ENCODE measurements at places on chromosomes 2 and 18. TPM values are rescaled to one million over a fixed set of nuclear protein-coding genes. Genes with fewer than 3 reads are reported as not detected.
A peak's percentile ranks its signal among the peaks of the same experiment; 100 is the strongest.

DNA sequence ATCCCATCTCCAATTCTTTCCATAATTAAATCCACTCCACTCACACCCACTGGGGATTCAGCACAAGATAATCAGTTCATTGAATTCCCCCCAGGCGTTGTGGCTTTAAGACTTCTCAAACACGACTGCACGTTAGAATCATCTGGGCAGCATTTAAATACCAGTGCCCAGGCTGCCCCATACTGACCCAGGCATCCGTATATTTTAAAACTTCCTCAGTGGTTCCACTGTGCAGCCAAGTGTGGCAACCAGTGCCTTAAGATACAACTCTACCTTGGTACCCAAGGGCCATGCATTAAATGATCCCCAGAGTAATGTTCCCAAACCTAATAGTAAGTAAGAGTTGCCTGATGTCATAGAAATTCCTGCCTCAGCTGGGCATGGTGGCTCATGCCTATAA, 54.3 kb upstream of the BZW1 start:
- DNase-seq, result no peak
- H3K36me3 ChIP-seq, result no peaks in the 10 kb centered on the region
- peaks cover 2% of the 10 kb centered on the region for H3K4me1 ChIP-seq

DNA sequence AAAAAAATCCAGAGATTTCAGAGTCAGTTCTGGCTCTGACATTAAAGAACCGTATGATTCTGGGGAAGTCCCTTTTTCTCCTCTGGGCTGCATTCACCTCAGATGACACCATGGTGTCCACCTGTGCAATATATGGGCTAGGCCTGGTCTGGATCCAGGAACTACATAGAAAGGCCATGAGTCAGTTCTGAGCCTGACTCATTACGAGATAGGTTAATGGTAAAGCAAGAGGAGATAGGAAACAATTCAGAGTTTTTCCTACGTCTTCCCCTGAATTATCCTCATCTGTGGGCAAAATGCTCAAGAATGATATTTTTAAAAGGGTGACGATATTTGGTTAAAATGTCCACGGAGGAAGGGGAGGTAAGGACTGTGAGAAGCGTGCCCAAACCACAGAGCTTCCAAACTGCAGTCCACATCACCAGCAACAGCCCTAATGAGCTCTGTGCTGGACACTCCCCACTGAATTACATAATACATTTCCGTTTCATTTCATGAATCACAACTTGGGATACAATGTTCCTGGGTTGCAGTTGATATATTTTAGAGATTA, 180.1 kb upstream of the OSR1 start:
- H3K36me3 ChIP-seq, result no peaks in the 10 kb centered on the region
- no peak overlapping the region for H3K4me3 ChIP-seq
- peaks cover 4% of the 10 kb centered on the region for H3K4me1 ChIP-seq
- H3K27ac ChIP-seq, result no peak overlapping the region

GRCh38 chr2:241649404-241649803, 11.9 kb downstream of the ATG4B start:
- H3K36me3 ChIP-seq, result peaks cover 5% of the 10 kb centered on the region
- no peaks in the 10 kb centered on the region for H3K27me3 ChIP-seq
- H3K27ac ChIP-seq, result no peak overlapping the region
- no peaks in the 10 kb centered on the region for H3K4me1 ChIP-seq
- no peak for DNase-seq

DNA sequence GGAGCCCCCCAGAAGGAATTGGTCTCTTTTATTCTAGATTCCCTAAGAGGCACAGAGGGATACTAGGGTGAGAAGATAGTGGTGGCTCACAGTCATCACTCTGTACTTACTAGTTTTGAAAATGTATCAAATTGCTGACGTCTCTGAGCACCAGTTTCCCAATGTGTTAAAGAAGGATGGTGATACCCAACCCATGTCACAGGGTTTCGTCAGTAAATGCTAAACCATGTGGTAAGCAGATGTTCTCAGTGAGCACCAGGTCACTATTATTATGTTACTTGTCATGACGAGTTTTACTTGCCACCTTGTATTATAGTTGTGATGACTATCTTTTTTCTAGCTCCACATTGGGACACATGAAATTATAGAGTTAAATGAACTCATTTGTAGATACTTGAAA, 54.7 kb downstream of the NEDD4L start:
- H3K4me3 ChIP-seq, result no peak overlapping the region
- no peak overlapping the region for H3K27ac ChIP-seq
- no peak for DNase-seq
- H3K36me3 ChIP-seq, result peaks cover 4% of the 10 kb centered on the region
- peaks cover 57% of the 10 kb centered on the region for H3K4me1 ChIP-seq

CHST10 gene
- 22.1 TPM for total RNA-seq

DNA sequence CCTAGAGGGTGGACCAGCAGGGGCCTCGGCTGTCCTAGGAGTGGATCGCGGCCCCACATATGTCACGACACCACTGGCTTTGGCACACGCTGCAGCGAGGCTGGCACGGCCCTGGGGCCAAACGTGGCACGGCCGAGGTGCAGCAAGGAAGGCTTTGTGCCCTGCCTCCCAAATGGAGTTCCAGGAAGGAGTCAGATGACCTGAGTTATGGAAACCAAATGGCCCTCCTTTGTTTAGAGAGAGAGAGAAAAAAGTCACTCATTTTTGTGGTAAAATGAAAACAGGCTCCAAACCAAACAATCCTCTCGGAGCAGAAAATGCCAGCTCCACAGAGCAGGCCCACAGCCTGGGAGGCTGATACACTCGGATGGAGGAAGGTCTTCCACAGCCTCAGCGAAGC, 105.6 kb downstream of the ANTXR1 start:
- DNase-seq, result no peak
- peaks cover 2% of the 10 kb centered on the region for H3K36me3 ChIP-seq
- no peak overlapping the region for H3K27ac ChIP-seq
- H3K4me3 ChIP-seq, result no peak overlapping the region
- H3K27me3 ChIP-seq, result no peaks in the 10 kb centered on the region
- H3K4me1 ChIP-seq, result no peaks in the 10 kb centered on the region

DNA sequence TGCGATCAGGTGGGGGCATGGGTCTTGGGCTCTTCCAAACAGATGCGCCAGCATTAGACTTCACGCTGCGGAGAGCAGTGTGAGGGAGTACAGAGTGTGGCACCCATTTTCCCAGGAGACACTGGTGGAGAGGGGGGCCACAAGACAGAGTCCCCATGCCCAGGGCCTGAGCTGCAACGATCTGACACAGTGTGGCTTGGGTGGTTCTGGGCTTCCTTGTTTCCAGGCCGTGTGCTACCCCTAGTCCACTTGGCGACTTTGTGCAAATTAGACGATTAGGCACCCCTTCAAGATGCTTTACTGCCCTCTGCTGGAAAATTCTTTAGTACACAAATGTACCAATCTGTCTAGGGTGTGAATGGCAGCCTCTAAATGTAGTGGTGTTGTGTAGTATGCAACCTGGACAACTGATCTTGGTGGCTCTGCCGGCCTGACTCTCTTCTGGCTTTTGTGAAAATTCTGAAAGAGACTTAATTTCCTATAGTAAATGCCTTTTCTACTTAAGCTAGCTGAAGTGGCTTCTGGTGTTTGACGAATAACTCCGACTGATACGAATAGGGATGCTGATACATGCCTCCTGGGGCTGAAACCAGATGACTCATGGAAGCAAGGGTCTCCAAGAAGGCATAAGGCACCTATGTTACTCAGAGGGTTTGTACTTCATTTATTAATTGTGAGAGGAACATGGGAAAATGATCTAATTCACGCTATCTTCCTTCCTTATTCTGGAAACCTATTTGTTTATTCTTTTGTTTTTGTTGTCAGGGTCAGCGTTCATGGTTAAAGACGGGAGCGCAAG, 92.3 kb upstream of the SMAD2 start:
- H3K4me3 ChIP-seq, result no peak overlapping the region
- H3K4me1 ChIP-seq, result no peaks in the 10 kb centered on the region
- H3K27me3 ChIP-seq, result peaks cover 38% of the 10 kb centered on the region
- DNase-seq, result no peak

DNA sequence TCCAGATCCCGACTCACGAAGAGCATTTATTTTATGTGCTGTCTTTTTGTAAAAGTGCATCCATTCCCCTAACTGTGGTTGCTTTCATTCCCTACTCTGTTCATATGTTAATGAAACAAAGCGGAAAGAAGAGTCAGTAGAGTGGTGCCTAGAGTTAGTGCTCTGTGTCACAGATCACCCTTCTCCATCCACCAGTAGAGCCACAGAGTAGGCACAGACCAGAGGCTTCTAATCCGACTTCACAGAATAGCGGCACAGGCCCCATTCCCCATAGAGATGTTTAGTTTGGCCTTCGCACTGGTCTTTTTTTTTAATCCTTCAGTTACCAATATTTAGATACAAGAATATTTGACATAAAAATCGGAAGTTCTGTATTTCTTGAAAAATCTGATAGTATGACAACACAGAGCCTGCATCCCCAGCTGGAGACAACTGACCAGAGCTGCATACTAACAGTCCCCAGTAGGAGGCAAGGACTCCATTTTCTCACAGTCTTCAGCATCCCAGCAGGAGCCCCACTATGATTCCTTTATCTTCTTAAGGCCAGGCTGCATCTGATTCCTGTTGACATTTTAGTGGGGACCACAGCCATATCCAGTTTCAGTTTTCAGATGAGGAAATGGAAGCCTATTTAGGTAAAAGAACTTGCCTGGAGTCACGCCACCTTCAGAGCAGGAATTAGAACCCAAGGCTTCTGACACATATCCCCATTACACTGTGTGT, 7.0 kb downstream of the G6PC2 start:
- peaks cover 40% of the 10 kb centered on the region for H3K27me3 ChIP-seq
- peaks cover 3% of the 10 kb centered on the region for H3K4me1 ChIP-seq
- H3K36me3 ChIP-seq, result no peaks in the 10 kb centered on the region
- DNase-seq, result no peak

COL4A3 gene
- total RNA-seq, result 0.34 TPM

- H3K27ac ChIP-seq, result no peak overlapping the region
- no peak for DNase-seq
- peaks cover 31% of the 10 kb centered on the region for H3K27me3 ChIP-seq
- peaks cover 4% of the 10 kb centered on the region for H3K4me1 ChIP-seq
- no peaks in the 10 kb centered on the region for H3K36me3 ChIP-seq
Observed at GRCh38 chr2:45026924-45027450, 17.7 kb upstream of the SIX2 start.

DNA sequence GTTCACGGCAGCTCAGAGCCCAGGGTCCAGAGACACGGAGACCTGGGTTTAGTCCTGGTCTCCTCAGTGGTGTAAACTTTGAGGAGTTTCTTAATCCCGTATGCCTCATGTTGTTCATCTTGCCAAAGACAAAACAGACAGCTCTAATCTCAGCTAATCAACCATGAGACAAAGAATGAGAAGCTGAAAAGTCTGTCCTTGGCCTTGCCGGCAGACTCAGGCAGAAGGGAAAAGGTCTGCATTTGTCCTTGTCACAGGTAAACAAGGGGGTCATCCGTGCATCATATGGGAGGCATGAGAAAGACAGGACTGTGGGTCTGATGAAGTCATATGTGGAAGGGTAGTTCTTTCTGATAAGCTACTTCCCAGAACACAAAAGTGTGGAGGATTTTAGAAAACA, 1.8 kb upstream of the ARMC9 start:
- DNase-seq, result no peak
- peaks cover 10% of the 10 kb centered on the region for H3K27me3 ChIP-seq
- peak overlapping the region; percentile 52 for H3K4me3 ChIP-seq
- peaks cover 10% of the 10 kb centered on the region for H3K4me1 ChIP-seq
- H3K27ac ChIP-seq, result no peak overlapping the region
- H3K36me3 ChIP-seq, result peaks cover 4% of the 10 kb centered on the region

- H3K4me3 ChIP-seq, result no peak overlapping the region
- no peak overlapping the region for H3K27ac ChIP-seq
- peaks cover 5% of the 10 kb centered on the region for H3K36me3 ChIP-seq
Observed at GRCh38 chr2:201500534-201500933, 49.0 kb downstream of the STRADB start.

CAVIN2 gene
- 0.11 TPM for total RNA-seq

GRCh38 chr2:70745276-70745825, 22.6 kb downstream of the ADD2 start:
- no peak for DNase-seq
- H3K27me3 ChIP-seq, result peaks cover 35% of the 10 kb centered on the region
- H3K4me1 ChIP-seq, result no peaks in the 10 kb centered on the region

DNA sequence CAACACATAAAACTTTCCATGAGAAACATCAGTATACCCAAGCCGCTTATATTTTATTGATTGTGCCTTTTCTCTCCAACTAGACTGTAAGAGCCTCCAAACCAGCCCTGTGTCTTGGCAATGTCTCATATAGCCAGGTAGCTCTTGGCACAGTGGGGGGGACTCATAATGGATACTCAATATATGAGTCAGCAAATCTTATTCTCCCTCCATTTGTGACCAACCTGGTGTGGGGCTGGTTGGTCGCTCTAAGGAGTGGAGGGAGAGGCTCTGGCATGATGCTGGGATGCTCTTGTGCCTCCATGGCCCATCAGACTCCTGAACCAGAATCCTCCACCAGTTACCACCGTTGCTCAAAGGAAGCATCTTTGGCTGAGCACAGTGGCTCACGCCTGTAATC, 32.0 kb downstream of the EFR3B start:
- peaks cover 3% of the 10 kb centered on the region for H3K27me3 ChIP-seq
- H3K27ac ChIP-seq, result no peak overlapping the region
- peaks cover 21% of the 10 kb centered on the region for H3K4me1 ChIP-seq
- DNase-seq, result no peak
- H3K36me3 ChIP-seq, result peaks cover 3% of the 10 kb centered on the region
- H3K4me3 ChIP-seq, result no peak overlapping the region

- H3K4me3 ChIP-seq, result no peak overlapping the region
- H3K27me3 ChIP-seq, result no peaks in the 10 kb centered on the region
- H3K27ac ChIP-seq, result no peak overlapping the region
- DNase-seq, result no peak
Observed at GRCh38 chr2:201401815-201402214, 44.7 kb upstream of the FLACC1 start.

DNA sequence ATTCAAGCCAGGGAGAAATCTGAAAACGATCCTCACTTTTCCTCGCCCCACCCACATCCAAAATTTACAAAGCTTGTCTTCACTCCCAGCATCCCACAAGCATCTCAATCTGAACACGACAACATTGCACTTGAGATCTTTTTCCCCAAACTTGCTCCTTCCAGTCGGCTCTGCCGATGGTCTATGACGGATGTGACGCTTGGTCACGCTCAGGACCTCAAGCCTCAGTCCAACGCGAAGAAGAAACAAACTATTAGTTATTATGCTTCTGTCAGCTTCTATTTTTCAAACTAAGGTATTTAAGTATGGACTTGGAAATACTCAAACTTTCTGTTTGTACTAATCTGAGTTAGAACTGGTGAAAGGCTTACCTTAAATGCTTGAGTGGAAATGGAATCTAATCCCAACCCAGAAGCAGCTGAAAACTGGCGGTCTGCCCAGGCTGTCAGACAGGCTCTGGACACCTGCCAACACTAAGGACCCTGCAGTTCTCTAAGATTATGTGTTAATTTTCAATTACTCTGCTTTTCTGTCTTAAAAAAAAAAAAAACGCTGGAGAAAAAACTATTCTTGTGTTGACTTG, 132.1 kb upstream of the DNMT3A start:
- DNase-seq, result no peak
- no peaks in the 10 kb centered on the region for H3K27me3 ChIP-seq
- H3K4me3 ChIP-seq, result no peak overlapping the region
- H3K4me1 ChIP-seq, result no peaks in the 10 kb centered on the region
- H3K27ac ChIP-seq, result no peak overlapping the region
- H3K36me3 ChIP-seq, result peaks cover 22% of the 10 kb centered on the region

IKZF2 gene
- total RNA-seq, result 21.9 TPM

OBSL1 gene
- 198 TPM for total RNA-seq

GRCh38 chr2:238220892-238221521, 17.5 kb upstream of the ILKAP start:
- no peak overlapping the region for H3K4me3 ChIP-seq
- H3K4me1 ChIP-seq, result peaks cover 2% of the 10 kb centered on the region
- no peak overlapping the region for H3K27ac ChIP-seq
- no peaks in the 10 kb centered on the region for H3K27me3 ChIP-seq
- peaks cover 2% of the 10 kb centered on the region for H3K36me3 ChIP-seq

All from progenitor cell of endocrine pancreas (in vitro differentiated cells).